Spleen (tissue), 13 donors: ENCODE measurements at places on chromosomes 12 and 14. TPM values are rescaled to one million over a fixed set of nuclear protein-coding genes. Genes with fewer than 3 reads are reported as not detected.
A peak's percentile ranks its signal among the peaks of the same experiment; 100 is the strongest.

Gene ZNF385A
- 12.5 TPM for polyA plus RNA-seq

Gene THAP2
- 3.4 TPM for polyA plus RNA-seq

Gene SLC38A1
- polyA plus RNA-seq, result 30.7 TPM

GRCh38 chr14:99321236-99321925 lies 49.4 kb upstream of the BCL11B start:
- no peak for DNase-seq

GRCh38 chr14:91352053-91352452 lies 65.6 kb downstream of the CCDC88C start:
- DNase-seq, result peak; percentile 74

- DNase-seq, result no peak
These were observed 17.7 kb downstream of the OR6S1 start for GRCh38 chr14:20623798-20624197.

- no peak for DNase-seq
These were observed 117.2 kb downstream of the PPM1H start for GRCh38 chr12:62817556-62818271.
